DMS153 (cell line): ENCODE measurements at places on chromosomes 3 and 15.

DNA sequence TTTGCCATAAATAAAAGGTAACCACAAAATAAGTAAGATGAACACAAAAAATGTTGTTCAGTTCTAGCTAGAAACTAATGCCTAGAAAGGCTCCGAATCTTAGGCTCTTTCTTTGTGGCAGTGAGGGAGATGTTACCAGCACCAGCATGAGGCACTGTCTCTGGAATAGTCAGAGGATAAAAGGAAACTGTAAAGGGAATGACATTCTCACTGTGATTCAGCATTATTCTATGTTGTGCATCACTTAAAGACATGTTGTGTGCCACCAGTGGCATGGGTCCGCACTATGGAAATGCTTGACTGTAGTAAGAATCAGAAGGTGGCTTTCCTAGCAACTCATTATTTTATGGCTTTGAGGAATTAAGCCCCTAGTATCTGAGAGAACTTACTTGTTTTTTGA lies 70.8 kb downstream of the SEC22A start:
- DNase-seq, result no peak

GRCh38 chr15:74385733-74386132 lies 18.3 kb upstream of the CYP11A1 start:
- no peak for DNase-seq

DNA sequence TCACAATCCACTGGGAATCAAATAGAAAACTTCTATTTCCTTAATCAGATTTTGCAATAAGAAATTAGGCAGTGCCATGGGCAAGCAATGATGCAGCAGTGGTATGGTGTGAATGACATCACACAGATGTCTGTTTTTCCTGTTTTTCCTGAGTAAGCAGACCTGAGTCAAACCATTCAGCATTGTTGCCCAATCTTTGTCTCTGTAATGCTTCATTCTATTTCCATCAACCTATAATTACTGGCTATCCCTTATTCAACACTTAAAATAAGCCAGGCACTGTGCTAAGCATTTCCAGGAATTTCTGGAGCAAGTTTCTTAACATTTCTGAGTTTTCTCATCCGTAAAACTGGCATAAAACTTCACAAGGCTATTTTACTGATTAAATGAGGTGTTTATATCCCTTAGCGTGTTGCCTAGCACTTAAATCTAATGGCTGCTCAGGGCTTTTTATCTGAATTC lies 11.3 kb upstream of the OXSR1 start:
- no peak for DNase-seq

GRCh38 chr3:54853573-54854404 lies 74.1 kb downstream of the LRTM1 start:
- DNase-seq, result no peak

DNA sequence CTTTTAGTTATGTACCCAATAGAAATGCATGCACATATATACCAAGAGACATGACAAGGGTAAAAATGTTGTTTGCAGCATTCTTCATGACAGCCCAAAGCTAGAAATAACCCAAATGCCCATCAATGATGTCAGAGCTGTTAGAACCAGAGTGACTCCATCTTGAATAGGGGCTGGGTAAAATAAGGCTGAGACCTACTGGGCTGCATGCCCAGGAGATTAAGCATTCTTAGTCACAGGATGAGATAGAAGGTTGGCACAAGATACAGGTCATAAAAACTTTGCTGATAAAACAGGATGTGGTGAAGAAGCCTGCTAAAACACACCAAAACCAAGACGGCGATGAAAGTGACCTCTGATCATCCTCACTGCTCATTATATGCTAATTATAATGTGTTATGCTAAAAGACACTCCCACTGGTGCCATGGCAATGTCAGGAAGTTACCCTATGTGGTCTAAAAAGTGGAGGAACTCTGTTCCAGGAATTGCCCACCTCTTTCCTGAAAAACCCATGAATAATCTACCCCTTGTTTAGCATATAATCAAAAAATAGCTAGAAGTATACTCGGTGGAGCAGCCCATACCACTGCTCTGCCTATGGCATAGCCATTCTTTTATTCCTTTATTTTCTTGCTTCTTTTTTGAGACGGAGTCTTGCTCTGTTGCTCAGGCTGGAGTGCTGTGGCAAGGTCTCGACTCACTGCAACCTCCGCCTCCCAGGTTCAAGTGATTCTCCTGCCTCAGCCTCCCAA lies 32.9 kb downstream of the ZBTB11 start:
- no peak for DNase-seq

DNA sequence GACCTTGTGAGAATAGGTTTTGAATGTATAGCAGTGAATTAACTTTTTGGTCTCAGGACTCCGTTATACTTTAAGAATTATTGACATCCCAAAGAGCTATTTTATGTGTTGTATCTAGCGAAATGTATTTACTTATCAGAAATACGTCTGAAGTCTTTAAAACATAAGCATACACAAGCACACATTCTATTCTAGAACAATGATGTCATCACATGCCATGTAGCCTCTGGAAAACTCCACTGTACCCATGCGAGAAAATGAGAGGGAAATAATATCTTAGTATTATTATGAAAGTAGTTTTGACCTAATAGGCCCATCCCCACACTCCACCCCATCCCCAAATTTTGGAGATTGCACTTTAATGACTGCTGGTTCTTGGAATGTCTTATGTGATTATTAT lies 1.5 kb downstream of the POLR2M start:
- no peak for DNase-seq

GRCh38 chr3:28077572-28077971 lies 163.8 kb upstream of the CMC1 start:
- no peak for DNase-seq
